Fibroblast of lung (primary cell): ENCODE measurements at places on chromosomes 6 and 20.

GRCh38 chr20:40636486-40636885, 52.5 kb downstream of the MAFB start:
- H3K27ac ChIP-seq, result no peak overlapping the region
- no peak for DNase-seq
- H3K4me1 ChIP-seq, result no peaks in the 10 kb centered on the region

DNA sequence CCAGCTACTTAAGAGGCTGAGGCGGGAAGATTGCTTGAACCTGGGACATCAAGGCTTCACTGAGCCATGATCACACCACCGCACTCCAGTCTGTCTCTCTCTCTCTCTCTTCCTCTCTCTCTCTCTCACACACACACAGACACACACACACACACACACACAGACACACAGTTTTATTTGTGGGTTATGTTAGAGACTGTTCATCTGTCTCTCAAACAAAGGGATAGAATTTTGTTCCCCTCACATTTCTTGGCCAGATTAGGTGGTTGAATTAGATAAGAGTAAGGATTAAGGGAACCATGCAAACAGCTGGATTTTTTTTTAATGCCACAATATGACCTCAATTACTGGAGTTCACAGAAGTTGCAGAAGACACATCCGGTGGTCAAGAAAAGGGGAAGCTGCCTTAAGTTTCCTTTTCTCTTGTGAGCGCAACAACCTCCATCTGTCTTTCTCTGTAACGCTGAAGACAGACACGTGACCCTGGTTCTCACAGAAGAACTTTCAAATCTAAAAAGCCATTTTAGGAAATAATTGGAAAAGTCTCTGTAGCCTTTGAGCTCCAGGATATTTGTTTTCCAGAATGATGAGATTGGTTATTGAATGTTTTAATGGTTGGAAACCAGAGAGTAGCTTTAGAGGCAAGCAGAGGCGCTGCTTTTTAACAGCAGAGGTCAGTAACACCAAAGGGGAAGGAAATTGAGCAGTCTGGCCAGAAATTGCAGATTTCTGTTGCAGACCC, 32.9 kb upstream of the LGSN start:
- peak overlapping the region; percentile 17 for H3K27ac ChIP-seq
- DNase-seq, result peak; percentile 23
- no peaks in the 10 kb centered on the region for H3K36me3 ChIP-seq
- H3K4me3 ChIP-seq, result peak overlapping the region; percentile 27
- peaks cover 11% of the 10 kb centered on the region for H3K4me1 ChIP-seq
- no peaks in the 10 kb centered on the region for H3K27me3 ChIP-seq

DNA sequence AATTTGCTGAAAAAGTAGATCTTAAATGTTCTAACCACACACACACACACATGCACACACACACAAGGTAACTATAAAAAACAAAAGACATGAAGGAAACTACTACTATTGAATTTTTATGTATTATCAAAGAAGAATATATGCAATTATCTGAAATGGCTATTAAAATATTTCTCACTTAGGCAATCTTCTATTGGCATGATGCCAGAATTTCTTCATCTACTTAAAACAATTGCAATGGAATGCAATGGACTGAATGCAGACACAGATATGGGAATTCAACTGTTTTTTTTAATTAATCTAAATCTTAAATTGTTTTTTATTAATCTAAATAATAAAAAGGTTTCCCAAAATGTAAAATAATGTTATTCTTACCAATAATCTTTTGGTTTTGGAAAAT, 152.6 kb upstream of the SMLR1 start:
- no peak for DNase-seq
- no peak overlapping the region for H3K27ac ChIP-seq
- no peak overlapping the region for H3K4me3 ChIP-seq
- H3K4me1 ChIP-seq, result peaks cover 2% of the 10 kb centered on the region
- no peaks in the 10 kb centered on the region for H3K36me3 ChIP-seq
- H3K27me3 ChIP-seq, result no peaks in the 10 kb centered on the region

DNA sequence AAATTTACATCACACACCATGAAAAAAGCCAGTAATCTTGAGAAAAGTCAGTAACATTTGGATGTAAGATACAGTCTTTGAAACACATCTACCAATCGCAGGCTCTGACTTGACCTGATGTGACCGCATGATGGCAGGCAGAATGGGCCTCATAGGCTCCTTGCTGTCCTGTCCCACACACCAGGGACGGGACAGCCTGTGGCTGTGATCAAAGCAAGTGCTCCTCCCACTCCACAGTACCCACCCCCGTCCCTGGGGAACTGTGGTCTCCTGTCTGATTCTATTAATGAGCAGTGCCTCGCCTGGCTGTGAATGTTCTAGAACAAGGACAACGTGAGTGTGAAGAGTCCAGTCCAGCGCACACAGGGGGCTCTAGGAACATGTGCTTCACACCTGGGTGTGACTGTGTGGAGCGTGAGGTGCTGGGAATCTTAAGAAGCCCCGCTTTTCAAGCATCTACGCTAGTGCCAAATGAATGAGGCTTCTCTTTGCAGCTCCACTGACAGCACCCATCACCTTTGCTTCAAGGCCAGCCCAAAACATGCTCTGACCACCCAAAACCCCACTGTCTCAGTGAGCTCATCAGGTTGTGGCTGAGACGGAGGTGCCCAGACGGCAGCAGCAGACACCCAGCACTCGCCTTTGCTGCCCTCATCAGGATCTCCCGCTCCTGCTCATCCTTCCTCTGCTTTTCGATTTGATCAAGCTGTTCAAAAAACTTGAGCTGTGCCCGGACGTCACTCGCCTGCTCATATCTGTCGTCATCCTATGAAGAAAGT, 67.1 kb downstream of the TAF4 start:
- H3K4me3 ChIP-seq, result no peak overlapping the region
- H3K27me3 ChIP-seq, result no peaks in the 10 kb centered on the region
- no peaks in the 10 kb centered on the region for H3K4me1 ChIP-seq
- DNase-seq, result no peak
- H3K36me3 ChIP-seq, result peaks cover 12% of the 10 kb centered on the region

DNA sequence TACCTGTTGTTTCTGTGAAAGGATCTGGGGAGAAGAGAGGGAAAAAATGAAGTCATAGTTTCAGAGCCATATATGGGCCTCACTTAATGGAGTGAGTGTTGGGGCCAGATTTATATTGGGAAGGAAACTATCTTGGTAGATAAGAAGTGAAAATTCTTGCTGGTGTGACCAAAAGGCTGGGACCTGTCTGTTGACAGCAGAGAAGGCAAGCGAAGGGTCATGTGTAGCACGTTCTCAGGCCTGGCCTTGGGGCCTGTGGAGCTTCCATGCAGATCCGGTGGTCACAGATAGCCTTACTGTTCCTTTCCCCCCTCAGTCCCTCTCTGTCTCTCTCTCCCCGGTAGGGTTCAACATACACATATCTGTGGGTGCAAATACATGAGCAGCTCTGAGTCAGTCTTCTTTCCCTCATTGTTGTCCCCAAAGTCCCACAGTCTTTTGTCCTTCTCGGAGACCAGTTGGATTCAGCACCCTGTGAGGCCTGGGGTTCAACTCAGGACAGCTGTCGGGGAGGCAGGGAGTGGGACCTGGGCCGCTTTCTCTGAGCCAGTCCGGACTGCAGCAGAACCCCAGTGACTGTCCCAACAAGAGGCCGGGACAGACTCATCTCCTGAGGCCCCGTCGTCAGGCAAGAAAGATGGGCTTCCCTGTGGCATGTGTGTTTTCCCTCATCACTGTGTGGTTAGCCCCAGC, 34.6 kb downstream of the PPP1R14C start:
- H3K27ac ChIP-seq, result no peak overlapping the region
- DNase-seq, result no peak
- H3K4me3 ChIP-seq, result no peak overlapping the region
- no peaks in the 10 kb centered on the region for H3K36me3 ChIP-seq

GRCh38 chr6:125001684-125002405, 39.6 kb downstream of the RNF217 start:
- H3K27ac ChIP-seq, result peak overlapping the region; percentile 57
- DNase-seq, result peak; percentile 78
- H3K4me1 ChIP-seq, result peaks cover 2% of the 10 kb centered on the region
- H3K4me3 ChIP-seq, result peak overlapping the region; percentile 56
- H3K36me3 ChIP-seq, result no peaks in the 10 kb centered on the region

DNA sequence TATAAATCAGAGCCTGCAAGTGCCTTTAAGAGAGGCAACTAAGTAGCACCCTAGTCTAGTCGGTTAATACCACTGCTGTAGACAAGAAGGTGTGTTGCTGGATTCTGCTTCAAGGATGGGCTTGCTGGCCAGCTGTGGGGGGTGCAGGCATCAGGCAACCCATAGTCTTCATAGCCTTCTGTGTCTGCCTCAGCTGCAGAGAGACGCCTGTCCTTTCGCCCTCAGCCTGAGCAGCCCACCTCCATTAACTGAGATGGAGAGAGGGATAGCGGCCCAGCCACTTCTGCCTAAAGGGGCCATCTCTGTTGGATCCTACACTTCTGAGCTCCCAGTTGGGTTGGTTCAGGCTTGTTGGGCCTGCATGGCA, 123.7 kb upstream of the MLIP start:
- H3K27me3 ChIP-seq, result no peaks in the 10 kb centered on the region
- peaks cover 14% of the 10 kb centered on the region for H3K4me1 ChIP-seq
- no peak overlapping the region for H3K4me3 ChIP-seq
- no peak for DNase-seq
- no peaks in the 10 kb centered on the region for H3K36me3 ChIP-seq
- H3K27ac ChIP-seq, result no peak overlapping the region

- no peaks in the 10 kb centered on the region for H3K36me3 ChIP-seq
- peaks cover 5% of the 10 kb centered on the region for H3K4me1 ChIP-seq
These were observed 17.4 kb downstream of the SLCO4A1 start for GRCh38 chr20:62659488-62660239.

- H3K4me1 ChIP-seq, result no peaks in the 10 kb centered on the region
- no peak overlapping the region for H3K27ac ChIP-seq
- no peak overlapping the region for H3K4me3 ChIP-seq
- H3K27me3 ChIP-seq, result no peaks in the 10 kb centered on the region
- no peak for DNase-seq
- no peaks in the 10 kb centered on the region for H3K36me3 ChIP-seq
These were observed 594.7 kb upstream of the ADGRB3 start for GRCh38 chr6:68040312-68040778.

DNA sequence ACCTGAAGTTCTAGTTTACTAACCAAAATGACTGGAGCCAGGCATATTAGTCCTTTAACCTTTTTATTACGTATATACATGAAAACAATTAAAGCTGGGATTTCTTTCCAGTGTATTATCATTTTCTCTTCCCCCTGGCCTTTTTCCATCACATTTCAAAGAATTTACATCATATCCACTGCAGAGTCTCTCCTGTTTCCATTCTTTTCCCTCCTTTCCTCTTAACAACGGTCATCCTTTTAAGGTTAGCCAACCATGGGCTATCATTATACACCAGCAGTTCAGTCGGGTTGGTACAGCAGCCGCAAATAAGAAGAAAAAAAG, 104.6 kb downstream of the TFAP2A start:
- H3K4me1 ChIP-seq, result no peaks in the 10 kb centered on the region
- no peaks in the 10 kb centered on the region for H3K36me3 ChIP-seq
- H3K27ac ChIP-seq, result no peak overlapping the region
- no peaks in the 10 kb centered on the region for H3K27me3 ChIP-seq
- peak; percentile 20 for DNase-seq

- no peak for DNase-seq
- no peaks in the 10 kb centered on the region for H3K4me1 ChIP-seq
- no peaks in the 10 kb centered on the region for H3K36me3 ChIP-seq
These were observed 110.4 kb upstream of the EXOC2 start for GRCh38 chr6:803191-803977.

- H3K27me3 ChIP-seq, result no peaks in the 10 kb centered on the region
- no peak overlapping the region for H3K27ac ChIP-seq
- H3K4me1 ChIP-seq, result no peaks in the 10 kb centered on the region
- no peaks in the 10 kb centered on the region for H3K36me3 ChIP-seq
These were observed 24.4 kb downstream of the CNBD2 start for GRCh38 chr20:35992713-35993335.

GRCh38 chr20:3781153-3781910, at the start of gene SPEF1:
TSS of gene SPEF1 (minus strand) at chr20:3781448. CDS start at chr20:3781287, 161 bp downstream.
- H3K27ac ChIP-seq, result no peak within 1 kb of the TSS
- peaks cover 23% of the 10 kb centered on the region for H3K4me1 ChIP-seq
- no peaks in the 10 kb centered on the region for H3K27me3 ChIP-seq
- peaks cover 5% of the 10 kb centered on the region for H3K36me3 ChIP-seq

- H3K36me3 ChIP-seq, result no peaks in the 10 kb centered on the region
- no peak overlapping the region for H3K27ac ChIP-seq
- H3K27me3 ChIP-seq, result no peaks in the 10 kb centered on the region
- no peak overlapping the region for H3K4me3 ChIP-seq
- no peak for DNase-seq
These were observed 6.6 kb upstream of the PHIP start for GRCh38 chr6:79084693-79085092.

DNA sequence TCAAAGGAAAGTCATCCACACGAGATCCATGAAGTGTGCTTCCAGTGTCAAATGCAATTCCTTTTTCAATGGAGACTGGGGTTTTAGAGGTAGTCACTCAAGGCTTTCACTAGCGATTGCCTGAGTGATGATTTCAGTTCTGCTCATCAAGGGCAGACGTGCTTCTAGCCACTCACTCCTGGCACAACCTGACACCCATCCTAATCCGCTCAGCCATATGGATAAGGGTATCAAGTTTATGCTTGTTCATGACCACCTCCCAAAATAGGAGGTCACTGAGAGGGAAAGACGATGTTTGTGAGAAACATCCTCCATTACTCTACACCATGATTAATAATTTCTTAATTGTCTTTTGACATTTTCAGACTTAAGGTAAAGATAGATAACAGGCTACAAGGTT, 91.3 kb upstream of the HEY2 start:
- no peaks in the 10 kb centered on the region for H3K27me3 ChIP-seq
- no peaks in the 10 kb centered on the region for H3K4me1 ChIP-seq
- DNase-seq, result no peak
- no peaks in the 10 kb centered on the region for H3K36me3 ChIP-seq

GRCh38 chr6:69105288-69105687, 470.2 kb downstream of the ADGRB3 start:
- H3K36me3 ChIP-seq, result no peaks in the 10 kb centered on the region
- H3K27me3 ChIP-seq, result no peaks in the 10 kb centered on the region
- H3K27ac ChIP-seq, result no peak overlapping the region
- no peak overlapping the region for H3K4me3 ChIP-seq
- no peaks in the 10 kb centered on the region for H3K4me1 ChIP-seq
- DNase-seq, result no peak

DNA sequence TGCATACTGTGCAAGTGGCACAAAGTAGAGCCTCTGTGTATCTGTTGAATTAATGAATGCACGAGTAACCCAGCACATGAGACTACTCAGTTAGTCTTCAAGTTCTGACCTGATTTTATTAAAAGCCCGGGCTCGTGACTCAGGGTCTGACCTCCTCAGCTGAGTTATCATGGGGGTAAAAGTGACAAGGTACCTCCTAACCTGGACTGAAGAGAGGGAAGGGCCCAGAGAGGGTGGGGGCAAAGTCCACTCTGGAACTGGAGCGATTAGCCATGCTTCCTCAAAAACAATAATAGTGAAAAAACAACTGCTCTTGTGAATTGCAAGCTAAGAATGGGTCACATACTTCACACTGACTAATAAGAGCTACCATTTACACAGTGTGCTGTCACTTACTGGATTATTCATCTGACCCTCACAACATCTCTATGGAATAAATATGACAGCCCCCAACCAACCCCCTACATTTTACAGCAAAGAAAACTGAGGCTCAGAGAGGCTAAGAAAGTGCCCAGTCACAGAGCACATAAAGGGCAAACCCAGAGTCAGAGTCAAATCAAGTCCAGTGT, 26.7 kb downstream of the TRERF1 start:
- H3K27me3 ChIP-seq, result no peaks in the 10 kb centered on the region
- no peaks in the 10 kb centered on the region for H3K36me3 ChIP-seq
- no peak overlapping the region for H3K4me3 ChIP-seq

- H3K4me1 ChIP-seq, result no peaks in the 10 kb centered on the region
- H3K27ac ChIP-seq, result no peak overlapping the region
- DNase-seq, result peak; percentile 50
- H3K36me3 ChIP-seq, result no peaks in the 10 kb centered on the region
- H3K4me3 ChIP-seq, result no peak overlapping the region
- H3K27me3 ChIP-seq, result no peaks in the 10 kb centered on the region
These were observed 186.7 kb downstream of the RPS12 start for GRCh38 chr6:133001040-133001565.
